SK-N-SH treated with all-trans-retinoic acid at 6 μM for 48 hours (cell line): ENCODE measurements at places on chromosomes 13 and 19.

DNA sequence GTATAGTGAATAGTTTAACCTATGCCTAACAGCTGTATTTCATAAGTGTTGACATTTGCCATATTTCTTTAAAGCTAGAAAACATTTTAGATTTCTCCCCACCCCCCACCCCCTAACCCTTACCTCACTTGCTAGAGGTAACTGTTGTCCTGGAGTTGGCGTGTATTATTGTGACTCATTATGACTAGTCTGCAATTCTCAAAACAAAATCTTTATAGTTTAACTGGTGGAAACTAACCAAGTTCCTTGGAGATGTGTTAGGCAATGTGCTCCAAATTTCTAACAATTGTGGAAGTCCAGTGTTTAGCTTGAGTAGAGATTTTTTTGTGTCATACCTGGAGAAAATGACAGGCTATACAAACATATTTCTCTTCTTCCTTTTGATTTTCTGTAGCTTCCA is 38.0 kb downstream of the KCTD4 start:
- ATAC-seq = peak; percentile 89

GRCh38 chr13:95870421-95870820 is 182.8 kb downstream of the UGGT2 start:
- ATAC-seq = no peak

- ATAC-seq = no peak
These were observed 59.0 kb downstream of the PTPRS start for GRCh38 chr19:5281588-5281987.

DNA sequence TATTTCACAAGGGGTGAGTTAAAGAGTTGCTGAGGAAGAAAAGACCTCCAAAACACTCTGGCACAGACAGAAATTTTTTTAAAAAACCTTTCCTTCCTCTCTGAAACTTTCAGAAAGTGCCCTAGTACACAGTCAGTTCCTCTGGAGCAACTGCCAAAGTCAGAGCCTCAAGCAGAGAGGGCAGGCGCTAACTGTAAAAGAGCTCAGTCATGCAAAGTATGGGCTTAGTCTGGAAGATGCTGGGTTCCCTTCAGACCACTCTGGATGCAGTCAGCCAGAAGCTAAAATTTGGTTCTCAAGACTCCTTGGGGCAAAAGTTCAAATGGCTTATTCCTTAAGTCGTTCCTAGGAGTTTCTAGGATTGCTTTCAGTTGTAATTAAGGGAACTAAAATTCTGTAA is 671.6 kb downstream of the PCDH9 start:
- ATAC-seq = no peak

DNA sequence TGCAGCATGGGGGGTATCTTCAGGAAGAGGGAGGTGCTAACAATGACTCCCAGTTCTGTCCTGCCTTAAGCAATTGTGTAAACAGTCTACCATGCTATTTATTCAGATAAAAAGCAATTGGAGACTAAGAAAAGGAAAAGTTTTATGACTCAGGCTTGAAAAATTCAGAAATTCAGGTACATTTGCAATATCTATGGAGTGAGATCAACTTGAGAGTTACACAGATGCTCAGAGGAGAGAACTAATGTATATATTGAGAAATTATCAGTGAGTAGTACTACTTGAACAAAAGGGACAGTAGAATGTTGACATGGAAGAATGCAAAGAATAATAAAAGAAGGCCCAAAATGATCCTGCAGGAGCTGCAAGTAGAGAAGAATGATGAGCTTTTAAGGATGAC is 277.6 kb upstream of the DACH1 start:
- no peak for ATAC-seq

GRCh38 chr19:45701676-45702075 is 9.2 kb downstream of the QPCTL start:
- ATAC-seq = no peak

DNA sequence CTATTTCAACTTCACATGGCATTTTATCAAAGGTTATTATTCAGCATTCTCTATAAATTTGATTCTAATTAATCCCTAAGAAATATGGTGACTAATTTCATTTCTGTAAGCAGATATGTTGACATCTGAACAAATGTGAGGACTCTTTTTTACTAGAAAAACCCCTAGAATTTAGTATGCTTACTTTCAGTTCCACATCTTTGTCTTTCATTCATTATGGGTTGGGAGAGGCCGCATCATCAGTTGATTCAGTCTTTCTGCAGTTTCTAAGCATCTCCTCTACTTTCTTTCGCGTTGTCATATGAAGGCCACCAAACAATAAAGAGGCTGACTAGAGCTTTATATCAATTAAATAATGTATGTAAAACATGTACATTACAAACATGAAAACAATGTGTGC is 55.4 kb upstream of the MTIF3 start:
- no peak for ATAC-seq

- no peak for ATAC-seq
These were observed 14.3 kb downstream of the ERICH4 start for GRCh38 chr19:41457241-41457640.

DNA sequence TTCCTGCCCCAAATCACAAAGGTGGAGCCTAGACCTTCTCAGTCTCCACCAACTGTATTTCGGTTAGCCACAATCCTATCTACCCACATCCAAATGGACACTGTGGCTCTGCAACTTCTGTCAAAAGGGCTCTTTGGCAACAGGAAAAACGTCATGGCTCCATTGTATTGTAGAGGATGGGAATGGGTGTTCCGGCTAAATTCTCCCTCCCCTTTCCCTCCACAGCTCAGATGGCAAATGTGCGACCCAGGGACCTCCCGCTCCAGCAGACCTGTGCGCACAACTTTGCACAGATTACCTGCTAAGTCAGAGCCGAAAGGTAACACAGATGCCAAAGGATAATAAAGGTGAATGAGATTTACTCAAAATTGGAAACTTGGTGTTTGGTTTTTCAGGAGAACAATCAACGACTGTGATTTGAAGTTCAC is 968 bp upstream of the KL start:
- no peak for ATAC-seq

DNA sequence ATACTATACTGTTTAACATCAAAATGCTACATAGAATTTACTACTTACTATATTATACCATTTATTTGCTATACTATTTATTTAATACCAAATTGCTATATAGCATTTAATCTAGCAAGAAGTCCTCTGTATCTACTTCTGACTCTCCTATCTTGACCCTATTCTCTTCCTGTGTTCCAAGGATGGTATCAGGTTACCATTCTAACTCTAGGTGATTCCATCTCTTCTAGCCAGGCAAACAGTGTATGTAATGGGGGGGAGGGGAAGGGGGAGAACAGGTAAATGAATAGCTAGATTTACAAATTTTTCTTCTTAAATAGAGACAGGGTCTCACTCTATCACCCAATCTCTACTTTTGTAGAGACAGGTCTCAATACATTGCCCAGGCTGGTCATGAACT is 200.3 kb downstream of the DIAPH3 start:
- no peak for ATAC-seq

- no peak for ATAC-seq
These were observed 146.2 kb downstream of the DCT start for GRCh38 chr13:94333131-94333820.

GRCh38 chr19:28670836-28671235 is 542.1 kb downstream of the UQCRFS1 start:
- ATAC-seq = no peak

DNA sequence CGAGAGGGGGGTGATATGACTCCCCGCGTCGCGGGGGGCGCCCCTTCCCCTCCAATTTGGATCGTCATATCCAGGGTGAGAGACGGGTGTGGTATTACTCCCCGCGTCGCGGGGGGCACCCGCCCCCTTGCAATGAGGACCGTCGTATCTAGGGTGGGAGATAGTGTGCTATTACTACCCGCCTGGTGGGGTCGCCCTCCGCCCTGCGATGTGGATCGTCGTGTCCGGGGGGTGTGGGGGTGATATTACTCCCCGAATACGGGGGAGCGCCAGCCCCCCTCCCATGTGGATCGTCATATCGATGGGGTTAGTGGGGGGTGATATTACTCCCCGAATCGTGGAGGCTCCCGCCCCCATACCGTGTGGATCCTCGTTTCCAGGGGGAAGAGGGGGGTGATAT is 29.2 kb upstream of the RGCC start:
- peak; percentile 85 for ATAC-seq

- ATAC-seq = peak; percentile 73
These were observed 406.9 kb downstream of the RFC3 start for GRCh38 chr13:34224877-34225276.

DNA sequence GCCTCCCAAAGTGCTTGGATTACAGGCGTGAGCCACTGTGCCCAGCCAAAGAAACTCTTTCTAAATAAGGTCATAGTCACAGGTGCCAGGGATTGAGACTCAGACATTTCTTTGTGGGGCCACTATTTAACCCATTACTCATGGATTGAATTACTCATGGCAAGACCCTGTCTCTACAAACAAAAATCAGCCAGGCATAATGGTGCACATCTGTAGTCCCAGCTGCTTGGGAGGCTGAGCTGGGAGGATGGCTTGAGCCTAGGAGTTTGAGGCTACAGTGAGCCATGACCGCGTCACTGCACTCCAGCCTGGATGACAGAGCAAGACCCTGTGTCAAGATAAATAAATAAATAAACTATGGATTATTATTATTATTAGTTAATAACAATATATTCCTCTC is 3.6 kb upstream of the KLF2 start:
- no peak for ATAC-seq

DNA sequence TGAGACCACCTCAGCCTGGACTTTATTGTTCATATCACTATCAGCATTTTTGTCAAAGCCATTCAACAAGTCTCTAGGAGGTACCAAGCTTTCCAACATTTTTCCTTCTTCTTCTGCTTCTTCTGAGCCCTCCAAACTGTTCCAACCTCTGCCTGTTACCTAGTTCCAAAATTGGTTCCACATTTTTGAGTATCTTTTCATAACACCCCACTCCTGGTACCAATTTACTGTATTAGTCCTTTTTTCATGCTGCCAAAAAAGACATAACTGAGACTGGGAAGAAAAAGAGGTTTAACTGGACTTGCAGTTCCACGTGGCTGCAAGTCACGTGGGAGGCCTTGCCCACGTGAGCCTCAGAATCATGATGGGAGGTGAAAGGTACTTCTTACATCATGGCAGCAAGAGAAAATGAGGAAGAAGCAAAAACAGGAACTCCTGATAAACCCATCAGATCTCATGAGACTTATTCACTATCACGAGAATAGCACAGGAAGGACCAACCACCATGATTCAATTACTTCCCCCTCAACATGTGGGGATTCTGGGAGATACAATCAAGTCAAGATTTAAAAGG is 215.1 kb downstream of the PCDH17 start:
- ATAC-seq = no peak

- ATAC-seq = no peak
These were observed 287.6 kb upstream of the SGCG start for GRCh38 chr13:22893204-22893603.

GRCh38 chr19:49136771-49137171 is 17.4 kb downstream of the PPFIA3 start:
- ATAC-seq = no peak

GRCh38 chr13:39397226-39397895 is 205.6 kb downstream of the LHFPL6 start:
- ATAC-seq = no peak

DNA sequence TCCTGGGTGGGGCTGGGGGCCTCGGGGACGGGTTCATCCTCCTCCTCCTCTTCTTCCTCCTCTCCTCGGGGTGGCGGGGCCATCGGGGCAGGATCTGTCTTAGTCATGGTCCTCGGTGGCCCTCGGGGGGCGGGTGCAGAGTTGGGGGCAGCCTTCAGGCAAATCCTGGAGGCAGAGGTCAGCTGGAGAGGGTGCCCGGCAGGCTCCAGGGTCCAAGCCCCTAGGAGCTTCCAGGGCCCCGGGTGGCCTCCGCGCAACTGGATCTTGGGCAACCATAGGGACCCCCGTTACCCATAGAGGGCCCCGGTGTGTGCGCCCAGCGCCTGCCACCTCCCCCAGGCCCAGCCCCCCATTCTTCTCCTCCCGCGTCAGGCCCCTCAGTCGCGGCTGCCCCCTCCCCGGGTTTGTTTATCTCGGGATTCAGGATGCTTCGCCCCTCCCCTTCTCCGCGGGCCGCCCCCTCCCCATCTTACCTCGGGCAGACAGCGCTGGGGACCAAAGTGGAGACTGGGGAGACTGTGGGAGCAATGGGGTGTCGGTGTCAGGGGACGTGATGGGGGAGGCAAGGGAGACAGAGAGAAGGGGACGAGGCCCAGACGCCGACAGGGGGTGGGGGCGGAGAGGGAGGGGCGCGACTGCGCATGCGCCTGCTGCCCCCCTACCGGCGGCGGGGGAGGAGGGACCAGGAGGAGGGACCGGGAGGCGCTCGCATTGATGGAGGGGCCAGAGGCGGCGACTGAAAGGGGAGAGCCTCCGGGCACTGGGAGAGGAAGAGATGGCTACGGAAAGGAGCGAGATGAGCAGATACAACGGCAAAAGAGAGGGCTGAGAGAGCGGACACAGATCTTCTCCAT is at the start of gene CLIP3:
Gene CLIP3 (minus strand): TSS at position 623 of the 854 bp plus-strand sequence. CDS start 516 bp downstream, at position 107.
- ATAC-seq = peak; percentile 89

- peak; percentile 57 for ATAC-seq
These were observed 5.6 kb downstream of the UHRF1 start for GRCh38 chr19:4914736-4915501.

DNA sequence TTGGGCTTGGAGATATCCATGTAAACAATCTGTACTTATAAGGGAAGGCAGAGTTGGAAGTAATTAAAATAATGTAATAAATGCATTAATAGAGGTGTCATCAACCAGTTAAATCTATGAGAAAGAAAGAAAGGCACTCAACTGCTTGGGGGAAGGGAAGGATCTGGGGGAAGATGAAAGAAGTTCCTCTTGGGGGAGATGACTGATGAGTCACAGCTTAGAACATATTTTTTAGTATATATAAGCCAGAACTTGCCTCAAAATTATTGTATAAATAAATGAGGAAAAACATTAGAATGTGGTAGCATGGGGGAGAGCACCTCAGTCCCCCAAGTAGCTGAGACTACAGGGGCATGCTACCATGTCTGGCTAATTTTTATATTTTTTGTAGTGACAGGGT is 205.8 kb downstream of the GGACT start:
- no peak for ATAC-seq

DNA sequence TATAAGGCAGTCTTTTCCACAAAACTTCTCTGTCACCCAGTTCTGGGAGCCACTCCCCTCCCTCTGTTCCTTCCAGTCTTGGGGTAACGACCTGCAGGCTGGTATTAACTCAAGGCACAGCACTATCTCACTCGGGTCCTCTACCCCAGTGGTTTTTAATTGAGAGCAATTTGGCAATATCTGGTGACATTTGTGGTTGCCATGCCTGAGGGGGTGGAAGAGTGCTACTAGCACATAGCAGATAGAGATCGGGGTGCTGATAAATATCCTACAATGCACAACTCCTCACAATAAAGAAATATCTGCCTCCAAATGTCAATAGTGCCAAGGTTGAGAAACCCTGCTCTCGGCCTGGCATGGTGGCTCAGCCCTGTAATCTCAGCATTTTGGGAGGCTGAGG is 117.7 kb upstream of the ABCC4 start:
- no peak for ATAC-seq

DNA sequence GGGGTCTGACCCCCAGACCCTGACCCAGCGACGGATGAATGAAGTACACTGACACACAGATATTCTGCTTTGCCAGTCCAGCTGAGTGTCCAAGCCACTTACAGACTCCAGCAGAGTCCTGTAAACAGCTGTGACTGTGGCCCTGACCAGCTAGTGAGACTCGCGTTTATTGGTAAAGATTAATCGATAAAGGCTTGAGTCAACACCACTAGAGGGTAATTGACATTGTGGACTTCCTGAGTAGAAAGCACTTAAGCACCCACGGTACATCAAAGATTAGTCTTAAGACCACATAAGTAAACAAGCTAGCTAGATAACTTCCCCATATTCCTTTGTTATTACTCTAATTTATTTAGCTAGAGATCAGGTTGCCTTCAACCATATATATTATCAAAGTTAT is 146.0 kb downstream of the OXGR1 start:
- ATAC-seq = no peak
